Foreskin keratinocyte (primary cell): ENCODE measurements at places on chromosomes 6 and 20. TPM values are rescaled to one million over a fixed set of nuclear protein-coding genes. Genes with fewer than 3 reads are reported as not detected.
A peak's percentile ranks its signal among the peaks of the same experiment; 100 is the strongest.

ZC2HC1B gene
- not detected in 2 replicates for total RNA-seq

DNA sequence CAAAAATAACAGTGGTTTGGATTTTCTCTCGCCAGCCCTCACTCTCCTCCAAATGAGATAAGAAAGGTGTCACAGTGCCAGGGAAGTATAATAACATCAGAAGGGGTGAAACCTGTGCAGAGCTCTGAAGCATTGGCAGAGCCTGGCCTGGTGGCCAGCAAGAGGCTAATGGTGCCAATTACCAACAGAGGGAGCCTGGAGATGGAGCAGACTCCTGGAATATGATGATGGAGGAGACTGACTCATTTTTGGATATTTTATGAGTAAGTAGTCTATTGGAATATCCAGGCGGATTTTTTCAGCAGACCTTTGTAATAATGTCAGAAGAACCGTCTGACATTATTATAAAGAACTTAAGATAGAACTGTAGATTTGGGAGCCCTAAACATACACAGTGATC is 442.6 kb upstream of the MARCKS start:
- peak; percentile 44 for DNase-seq

- DNase-seq, result no peak
Observed at GRCh38 chr6:119742188-119742803, 392.7 kb upstream of the MAN1A1 start.

DNA sequence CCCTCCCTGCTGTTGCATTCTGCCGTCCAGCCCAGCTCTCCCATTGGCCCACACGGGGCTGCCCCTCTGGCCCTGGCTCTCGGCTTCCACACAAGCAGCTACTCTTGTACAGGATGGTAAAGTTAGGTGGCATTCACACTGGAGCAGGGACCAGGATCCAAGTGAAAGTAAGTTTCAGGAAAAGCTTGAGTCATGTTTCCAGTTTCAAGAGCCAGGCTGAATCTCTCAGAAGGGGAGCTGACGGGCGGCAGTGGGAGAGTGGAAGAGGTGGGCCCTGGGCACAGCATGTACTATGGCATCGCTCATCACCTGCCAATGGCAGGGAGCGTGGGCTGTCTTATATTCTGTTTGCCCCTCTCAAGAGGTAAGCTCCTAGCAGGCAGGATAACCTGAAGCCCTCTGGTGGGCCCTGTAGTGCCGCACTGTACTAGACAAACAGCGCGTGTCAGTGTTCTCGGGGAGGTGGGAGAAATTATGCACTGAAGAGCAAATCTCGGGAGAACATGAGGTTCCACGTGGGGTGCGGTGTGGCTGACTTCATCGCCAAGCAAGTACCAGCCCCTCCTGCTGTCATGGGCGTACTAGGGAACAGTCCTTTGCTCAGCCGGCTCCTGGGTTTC is 241.5 kb downstream of the NRN1 start:
- DNase-seq, result no peak

DNA sequence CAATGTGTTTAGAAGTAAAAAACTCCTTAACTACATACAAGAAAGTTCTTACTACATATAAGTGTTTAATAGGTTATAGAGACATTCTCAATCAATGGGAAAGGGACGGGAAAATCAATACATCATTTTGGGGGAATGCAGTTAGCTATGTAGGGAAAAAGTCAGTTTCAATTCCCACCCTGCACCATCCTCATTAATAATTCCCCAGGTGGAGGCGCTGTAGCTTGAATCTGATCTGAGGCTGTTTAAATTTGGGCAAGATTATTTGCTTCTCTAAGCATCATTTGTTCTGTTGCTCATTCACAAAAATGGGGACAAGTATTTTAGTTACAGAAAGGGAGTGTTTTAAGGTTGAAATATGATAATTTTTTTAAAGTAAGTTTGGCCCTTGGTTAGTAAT is 19.1 kb downstream of the OLIG3 start:
- DNase-seq, result no peak
